ENCODE measurements at places on chromosomes 3 and 15.

DNA sequence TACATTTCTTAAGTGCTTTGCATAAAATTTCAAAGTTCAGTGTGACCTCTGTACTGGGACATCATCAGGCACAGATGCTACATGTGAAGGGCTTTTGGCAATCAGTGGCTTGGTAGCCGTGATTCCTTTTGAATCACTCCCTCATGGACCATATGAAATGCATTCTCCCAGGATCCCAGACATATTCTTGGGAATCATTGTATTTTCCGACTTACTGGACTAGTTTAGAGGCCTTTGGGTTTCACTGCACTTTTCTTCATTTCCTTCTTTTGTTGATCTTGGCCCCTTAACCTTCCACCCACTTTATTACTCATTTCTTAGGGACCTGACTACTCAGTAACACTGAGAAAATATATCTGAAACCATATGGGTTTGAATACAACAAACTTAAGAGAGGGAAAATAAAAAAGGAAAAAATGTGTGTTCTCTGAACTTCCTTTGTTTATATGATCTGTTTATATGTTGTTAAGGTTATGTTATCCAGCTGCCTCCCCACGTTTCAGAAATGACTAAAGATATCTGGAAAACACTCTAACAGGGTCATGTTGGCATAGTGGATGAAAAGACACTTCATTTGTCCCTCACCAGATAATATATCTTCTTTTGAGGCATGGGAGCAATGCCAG, 35.1 kb downstream of the HMG20A start:
- no peak for DNase-seq

GRCh38 chr3:186290796-186291195, 71.2 kb downstream of the DGKG start:
- no peak for DNase-seq

DNA sequence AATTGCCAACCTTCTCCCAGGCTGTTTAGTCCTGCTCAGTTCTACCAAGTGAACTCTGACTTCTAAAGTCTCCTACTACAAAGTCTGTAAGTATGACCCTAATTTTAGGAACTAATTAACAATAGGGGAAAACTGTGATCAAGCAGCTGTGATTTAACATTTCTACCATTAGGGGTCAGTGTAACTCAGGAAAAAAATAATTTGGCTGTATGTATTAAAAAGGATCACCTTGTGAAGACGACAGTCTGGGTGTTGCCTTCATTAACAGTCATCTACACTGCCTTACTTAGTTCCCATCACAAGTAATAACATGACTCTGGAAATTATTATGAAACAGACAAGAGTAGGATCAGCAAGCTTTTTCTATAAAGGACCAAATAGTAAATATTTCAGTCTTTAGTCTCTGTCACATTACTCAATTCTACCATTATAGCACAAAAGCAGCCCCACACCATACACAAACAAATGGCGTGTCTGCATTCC, 4.2 kb upstream of the NPHP3 start:
- no peak for DNase-seq

- DNase-seq: no peak
Observed at GRCh38 chr3:3531476-3531875, 267.8 kb upstream of the LRRN1 start.

- DNase-seq: no peak
Observed at GRCh38 chr15:50280271-50280670, 14.7 kb upstream of the HDC start.

All from stimulated activated CD8-positive, alpha-beta memory T cell treated with anti-CD3 and anti-CD28 coated beads, Interleukin-7, amount 100 ng/mL, for 4 hours (primary cell).